ENCODE measurements at places on chromosomes 6 and 20.

GRCh38 chr6:91087908-91088307 lies 501.0 kb upstream of the MAP3K7 start:
- no peak for DNase-seq

- DNase-seq: no peak
Measured at GRCh38 chr6:29680904-29681303, at the start of gene ZFP57. Gene ZFP57 (minus strand): TSS chr6:29681152. CDS start chr6:29677003, 4,149 bp downstream.

GRCh38 chr20:8152847-8153246 lies 20.8 kb downstream of the PLCB1 start:
- no peak for DNase-seq

DNA sequence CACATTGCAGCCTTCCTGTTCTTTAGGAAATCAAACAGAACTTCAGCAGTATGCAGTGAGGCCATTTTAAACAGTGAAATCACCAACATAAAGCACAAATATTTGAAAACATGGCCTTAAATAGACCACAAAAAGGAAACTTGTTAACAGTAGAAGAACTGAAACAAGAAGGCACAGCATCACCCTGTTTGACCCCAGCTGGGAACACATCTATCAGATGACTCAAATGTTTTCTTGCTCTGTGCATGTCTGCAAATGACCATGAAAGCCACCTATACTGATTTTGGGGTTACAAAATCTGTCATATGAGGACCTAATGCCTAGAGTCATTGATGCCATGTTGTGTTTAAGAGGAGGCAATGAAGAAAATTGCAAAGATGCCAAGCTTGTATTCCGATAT lies 123.8 kb upstream of the ADGRF1 start:
- DNase-seq: peak; percentile 64

GRCh38 chr6:168106633-168107005 lies 27.6 kb upstream of the FRMD1 start:
- peak; percentile 29 for DNase-seq

- peak; percentile 51 for DNase-seq
Measured at GRCh38 chr6:85126485-85127167, 323.3 kb upstream of the NT5E start.
